NCI-H1092 treated with DMSO at 0.1 percent for 48 hours (cell line): ENCODE measurements at places on chromosomes 16 and 17.
A peak's percentile ranks its signal among the peaks of the same experiment; 100 is the strongest.

DNA sequence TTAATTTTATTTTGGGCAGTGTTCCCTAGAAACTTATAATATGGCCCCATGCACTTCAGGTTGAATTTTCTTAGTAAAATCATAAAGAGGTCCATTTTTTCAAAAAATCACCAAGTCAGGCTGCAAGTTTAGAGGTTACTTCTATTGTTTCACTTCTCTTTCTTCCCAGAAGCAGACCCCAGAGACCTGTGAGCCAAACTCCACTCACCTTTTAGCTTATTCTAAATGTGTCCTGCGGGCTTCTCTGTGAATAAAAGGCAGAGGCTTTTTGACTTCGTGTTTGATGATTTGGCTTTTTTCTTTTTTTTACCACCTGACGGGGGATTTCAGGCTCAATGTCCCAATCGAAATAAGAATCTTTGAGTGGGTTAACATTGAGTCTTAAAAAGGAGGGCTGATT lies 7.4 kb downstream of the PRKCB start:
- no peak for DNase-seq

DNA sequence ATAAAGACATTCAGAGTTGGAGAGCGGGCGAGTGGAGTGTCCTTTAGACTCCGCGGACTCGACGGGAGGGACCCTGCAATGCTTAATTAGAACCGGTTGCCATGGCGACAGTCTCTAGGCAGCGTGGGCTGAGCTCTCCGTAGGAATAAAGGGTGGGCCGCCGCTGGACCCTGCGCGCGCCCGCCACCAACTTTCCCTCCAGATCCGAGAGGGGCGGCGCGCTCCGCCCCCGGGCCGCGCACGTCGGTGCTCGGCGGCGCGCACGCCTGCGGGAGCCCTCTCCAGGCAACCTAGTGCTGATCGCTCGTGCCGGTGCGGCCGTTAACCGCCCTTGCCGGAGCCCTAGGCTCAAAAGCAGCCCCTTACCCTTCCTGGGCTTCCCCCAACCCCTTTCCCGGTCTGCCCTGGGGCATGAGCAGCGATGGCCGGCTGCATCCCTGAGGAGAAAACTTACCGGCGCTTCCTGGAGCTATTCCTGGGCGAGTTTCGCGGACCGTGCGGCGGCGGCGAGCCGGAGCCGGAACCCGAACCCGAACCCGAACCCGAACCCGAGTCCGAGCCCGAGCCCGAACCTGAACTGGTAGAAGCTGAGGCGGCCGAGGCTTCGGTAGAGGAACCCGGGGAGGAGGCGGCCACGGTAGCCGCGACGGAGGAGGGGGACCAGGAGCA lies at the start of gene PPM1E:
TSS of gene PPM1E (plus strand) at position 278 of the 669 bp plus-strand sequence.
- peak; percentile 88 for DNase-seq

DNA sequence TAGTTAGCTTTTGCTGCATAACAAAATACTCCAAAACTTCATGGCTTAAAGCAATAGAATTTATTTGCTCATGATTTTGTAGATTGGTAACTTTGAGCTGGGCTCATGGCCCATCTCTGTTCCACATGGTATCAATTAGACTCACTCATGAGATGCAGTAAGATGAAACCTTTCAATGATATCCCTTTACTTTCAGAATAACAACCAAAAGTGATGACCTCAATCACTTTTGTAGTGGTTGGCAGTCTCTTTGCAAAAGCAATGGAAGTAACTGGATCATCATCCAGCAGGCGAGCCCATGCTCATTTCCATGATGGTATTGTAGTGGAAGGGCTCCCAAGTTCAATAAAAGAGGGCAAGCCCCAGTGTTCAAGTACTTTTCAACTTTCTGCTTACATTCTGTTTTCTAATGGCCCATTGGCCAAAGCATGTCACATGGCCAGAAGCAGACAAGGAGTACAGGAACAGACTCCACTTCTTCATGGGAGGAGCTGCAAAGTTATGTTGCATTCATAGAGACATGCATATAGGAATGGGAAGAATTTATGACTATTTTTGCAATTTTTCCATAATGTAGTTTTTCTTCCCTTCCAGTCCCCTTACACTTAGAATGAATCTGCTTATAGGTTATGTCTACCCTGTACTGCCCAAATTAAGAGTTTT lies 41.7 kb downstream of the EFCAB5 start:
- DNase-seq = no peak

GRCh38 chr17:75498039-75498725 lies 17.2 kb downstream of the CASKIN2 start:
- DNase-seq = no peak

DNA sequence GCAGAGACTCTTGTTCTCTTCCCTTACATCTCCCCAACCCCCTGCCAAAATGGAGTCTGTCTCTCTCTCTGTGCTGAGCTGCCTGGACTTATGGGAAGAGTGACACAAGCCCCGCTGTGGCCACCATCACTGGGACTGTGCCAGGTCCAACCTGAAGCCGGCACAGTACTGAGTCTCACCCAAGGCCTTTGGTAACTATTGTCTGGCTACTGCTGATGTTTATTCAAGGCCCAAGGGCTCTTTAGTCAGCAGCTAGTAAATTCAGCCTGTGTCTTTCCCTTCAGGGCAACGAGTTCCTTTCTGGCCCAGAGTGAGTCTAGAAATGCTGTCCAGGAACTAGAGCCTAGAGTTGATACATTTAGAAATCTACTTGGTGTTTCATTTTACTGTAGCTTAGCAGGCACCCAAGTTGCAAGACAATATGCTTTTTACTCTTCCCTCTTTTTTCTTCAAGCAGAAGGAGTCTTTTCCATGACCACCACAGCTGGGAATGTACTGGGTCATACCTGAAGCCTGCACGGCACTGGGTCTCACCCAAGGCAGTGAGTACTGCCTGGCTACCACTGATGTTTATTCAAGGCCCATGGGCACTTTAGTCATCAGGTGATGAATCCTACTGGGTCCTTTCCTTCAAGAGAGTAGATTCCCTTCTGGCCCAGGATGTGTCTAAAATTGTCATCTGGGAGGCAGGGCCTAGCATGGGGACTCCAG lies 17.7 kb downstream of the EFCAB5 start:
- no peak for DNase-seq

DNA sequence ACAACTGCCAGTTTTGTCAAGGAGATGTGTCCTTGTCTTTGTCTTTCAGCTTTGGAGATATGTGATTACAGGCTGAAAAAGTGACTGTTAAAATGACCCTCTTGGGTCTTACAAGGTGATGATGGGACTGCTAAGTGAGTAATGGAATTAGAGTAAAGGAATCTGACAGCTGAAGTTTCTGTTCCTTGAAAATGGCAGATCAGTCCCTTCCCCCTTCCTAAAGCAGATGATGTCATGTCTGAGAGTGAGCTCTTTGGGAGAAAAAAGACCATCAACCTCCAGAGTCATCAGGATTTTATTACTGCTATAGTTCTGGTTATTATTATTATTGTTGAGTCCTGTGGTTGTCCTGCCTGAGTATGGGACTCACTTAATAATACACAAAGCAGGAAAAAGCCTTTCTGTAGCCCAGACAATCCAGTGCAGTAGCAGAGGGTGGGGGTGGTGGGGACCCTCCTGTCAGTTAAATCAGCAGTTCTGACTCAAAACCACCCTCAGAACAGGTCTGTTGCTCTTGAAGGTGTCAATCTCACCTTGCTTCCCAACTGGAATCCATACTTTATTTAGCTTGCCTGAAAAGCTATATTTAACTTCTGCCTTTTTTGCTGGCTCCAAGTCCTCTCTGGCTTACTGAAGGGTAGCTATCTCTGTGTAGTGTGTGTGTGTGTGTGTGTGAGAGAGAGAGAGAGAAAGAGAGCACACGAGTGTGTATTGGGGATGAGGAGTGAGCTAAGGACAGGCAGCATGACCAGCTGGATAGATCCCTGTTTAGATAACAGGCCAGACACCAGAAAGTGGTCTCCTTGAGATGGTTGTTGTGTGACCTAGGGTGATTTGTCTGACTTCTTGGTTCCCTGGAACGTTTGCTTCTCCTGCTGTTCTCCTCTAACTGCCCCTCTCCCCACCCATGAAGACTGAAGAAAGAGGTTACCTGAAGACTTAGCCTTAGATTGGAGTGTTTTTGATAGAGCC lies 4.9 kb downstream of the HROB start:
- DNase-seq = no peak

- no peak for DNase-seq
Measured at GRCh38 chr17:20256144-20256543, 211.2 kb downstream of the LGALS9B start.

- DNase-seq = no peak
Measured at GRCh38 chr17:14792746-14793145, 472.4 kb downstream of the PMP22 start.
